ENCODE measurements at places on chromosomes 7 and 10.

- no peaks in the 10 kb centered on the region for H3K27me3 ChIP-seq
- no peak overlapping the region for H3K4me3 ChIP-seq
- no peak for DNase-seq
- no peak overlapping the region for H3K27ac ChIP-seq
- H3K36me3 ChIP-seq, result peaks cover 9% of the 10 kb centered on the region
- H3K4me1 ChIP-seq, result no peaks in the 10 kb centered on the region
Measured at GRCh38 chr10:23110722-23111516, 15.5 kb downstream of the MSRB2 start.

GRCh38 chr7:77482015-77482414, 55.1 kb upstream of the PTPN12 start:
- no peak overlapping the region for H3K4me3 ChIP-seq
- peaks cover 2% of the 10 kb centered on the region for H3K4me1 ChIP-seq
- peaks cover 13% of the 10 kb centered on the region for H3K27me3 ChIP-seq
- no peak overlapping the region for H3K27ac ChIP-seq
- no peak for DNase-seq

- H3K36me3 ChIP-seq, result no peaks in the 10 kb centered on the region
- H3K4me3 ChIP-seq, result no peak overlapping the region
- DNase-seq, result no peak
- H3K4me1 ChIP-seq, result no peaks in the 10 kb centered on the region
Measured at GRCh38 chr10:111481866-111482265, 405.0 kb downstream of the ADRA2A start.

DNA sequence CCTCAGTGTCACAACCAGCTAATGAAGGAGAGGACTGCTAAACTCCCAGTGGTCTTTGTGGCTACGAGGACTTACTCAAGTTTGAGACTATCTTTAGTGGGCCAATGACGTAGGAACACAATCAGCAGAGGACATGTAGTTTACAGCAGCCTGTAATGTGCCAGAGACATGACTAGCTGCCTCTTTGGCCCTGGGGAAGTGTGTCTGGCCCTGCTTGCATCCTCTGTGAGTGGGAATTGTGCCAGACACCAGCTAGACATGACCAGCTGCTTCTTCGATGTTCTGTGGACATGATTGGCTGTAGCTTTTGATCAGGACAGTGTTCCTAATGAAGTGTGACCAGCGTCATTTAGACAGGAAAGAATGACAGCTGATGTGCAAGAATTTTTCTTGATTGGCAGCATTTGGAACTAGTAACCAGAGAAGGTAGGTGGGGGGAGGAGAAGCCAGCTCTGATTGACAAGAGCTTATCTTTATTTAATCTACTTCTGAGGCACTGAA, 141.7 kb downstream of the AUTS2 start:
- H3K4me1 ChIP-seq, result no peaks in the 10 kb centered on the region
- H3K27me3 ChIP-seq, result no peaks in the 10 kb centered on the region
- H3K27ac ChIP-seq, result no peak overlapping the region
- H3K36me3 ChIP-seq, result no peaks in the 10 kb centered on the region

DNA sequence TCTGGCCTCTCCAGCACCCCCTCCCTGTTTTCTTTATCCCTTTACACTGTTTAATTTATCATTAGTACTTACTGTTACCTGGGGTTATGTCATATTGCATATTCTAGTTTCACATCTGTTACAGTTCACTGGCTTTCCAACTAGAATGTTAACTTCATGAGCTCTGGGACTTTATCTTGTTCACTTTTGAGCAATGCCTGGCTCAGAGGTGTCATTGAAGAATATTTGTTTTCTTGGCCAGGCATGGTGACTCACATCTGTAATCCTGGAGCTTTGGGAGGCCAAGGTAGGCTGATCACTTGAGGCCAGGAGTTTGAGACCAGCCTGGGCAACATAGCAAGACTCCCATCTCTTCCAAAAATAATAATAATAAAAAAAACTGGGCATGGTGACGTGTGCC, 40.7 kb downstream of the LRGUK start:
- no peak overlapping the region for H3K4me3 ChIP-seq
- peaks cover 5% of the 10 kb centered on the region for H3K27me3 ChIP-seq
- no peak overlapping the region for H3K27ac ChIP-seq
- H3K36me3 ChIP-seq, result no peaks in the 10 kb centered on the region

GRCh38 chr7:79298145-79298760, 155.2 kb downstream of the MAGI2 start:
- no peaks in the 10 kb centered on the region for H3K4me1 ChIP-seq
- no peaks in the 10 kb centered on the region for H3K36me3 ChIP-seq
- H3K27me3 ChIP-seq, result no peaks in the 10 kb centered on the region
- H3K4me3 ChIP-seq, result no peak overlapping the region

- no peak overlapping the region for H3K27ac ChIP-seq
- no peak for DNase-seq
- H3K4me3 ChIP-seq, result no peak overlapping the region
- H3K4me1 ChIP-seq, result no peaks in the 10 kb centered on the region
Measured at GRCh38 chr7:4154882-4155535, 527.1 kb upstream of the FOXK1 start.

GRCh38 chr10:18607503-18608378, 43.6 kb downstream of the NSUN6 start:
- H3K4me1 ChIP-seq, result peaks cover 8% of the 10 kb centered on the region
- H3K36me3 ChIP-seq, result peaks cover 32% of the 10 kb centered on the region
- H3K4me3 ChIP-seq, result no peak overlapping the region
- no peaks in the 10 kb centered on the region for H3K27me3 ChIP-seq

GRCh38 chr7:77917500-77918262, 119.1 kb downstream of the PHTF2 start:
- peaks cover 5% of the 10 kb centered on the region for H3K4me1 ChIP-seq
- no peak overlapping the region for H3K27ac ChIP-seq
- no peaks in the 10 kb centered on the region for H3K27me3 ChIP-seq
- H3K36me3 ChIP-seq, result peaks cover 4% of the 10 kb centered on the region

DNA sequence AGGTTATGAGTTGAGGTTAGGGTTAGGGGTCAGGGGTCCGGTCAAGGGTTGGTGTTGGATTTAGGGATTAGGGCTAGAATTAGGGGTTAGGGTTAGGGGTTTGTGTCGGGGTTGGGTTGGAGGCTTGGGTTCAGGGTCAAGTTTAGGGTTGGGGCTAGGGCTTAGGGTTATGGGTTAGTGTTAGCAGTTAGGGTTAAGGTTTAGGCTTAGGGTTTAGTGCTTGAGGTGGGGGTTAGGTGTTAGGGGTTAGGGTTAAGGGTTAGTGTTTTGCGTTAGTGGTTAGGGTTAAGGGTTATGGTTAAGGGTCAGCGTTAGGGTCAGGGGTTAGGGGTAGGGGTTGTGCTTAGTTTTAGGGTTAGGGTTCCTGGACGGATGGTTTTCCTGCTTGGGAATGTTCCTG, 1.7 kb upstream of the SYCE1 start:
- no peak overlapping the region for H3K4me3 ChIP-seq
- no peaks in the 10 kb centered on the region for H3K4me1 ChIP-seq
- DNase-seq, result no peak
- no peaks in the 10 kb centered on the region for H3K36me3 ChIP-seq
- H3K27ac ChIP-seq, result no peak overlapping the region

DNA sequence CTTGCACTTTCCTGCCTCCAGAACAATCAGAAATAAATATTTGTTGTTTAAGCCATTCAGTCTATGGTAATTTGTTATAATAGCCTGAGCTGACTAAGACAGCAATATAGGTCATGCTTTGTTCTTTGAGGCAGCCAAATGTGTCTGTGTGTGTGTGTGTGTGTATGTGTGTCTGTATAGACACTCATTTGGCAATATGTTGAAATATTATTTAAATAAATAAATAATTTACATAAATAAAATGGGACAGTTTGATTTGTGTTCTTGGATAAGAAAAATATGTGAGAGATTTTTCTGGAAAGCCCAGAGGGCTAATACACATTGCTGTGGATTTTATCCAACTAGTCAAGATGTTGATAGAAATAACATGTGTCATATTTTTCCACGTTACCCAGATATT, 140.2 kb downstream of the PTN start:
- H3K27ac ChIP-seq, result no peak overlapping the region
- no peaks in the 10 kb centered on the region for H3K4me1 ChIP-seq
- no peak for DNase-seq
- H3K4me3 ChIP-seq, result no peak overlapping the region

DNA sequence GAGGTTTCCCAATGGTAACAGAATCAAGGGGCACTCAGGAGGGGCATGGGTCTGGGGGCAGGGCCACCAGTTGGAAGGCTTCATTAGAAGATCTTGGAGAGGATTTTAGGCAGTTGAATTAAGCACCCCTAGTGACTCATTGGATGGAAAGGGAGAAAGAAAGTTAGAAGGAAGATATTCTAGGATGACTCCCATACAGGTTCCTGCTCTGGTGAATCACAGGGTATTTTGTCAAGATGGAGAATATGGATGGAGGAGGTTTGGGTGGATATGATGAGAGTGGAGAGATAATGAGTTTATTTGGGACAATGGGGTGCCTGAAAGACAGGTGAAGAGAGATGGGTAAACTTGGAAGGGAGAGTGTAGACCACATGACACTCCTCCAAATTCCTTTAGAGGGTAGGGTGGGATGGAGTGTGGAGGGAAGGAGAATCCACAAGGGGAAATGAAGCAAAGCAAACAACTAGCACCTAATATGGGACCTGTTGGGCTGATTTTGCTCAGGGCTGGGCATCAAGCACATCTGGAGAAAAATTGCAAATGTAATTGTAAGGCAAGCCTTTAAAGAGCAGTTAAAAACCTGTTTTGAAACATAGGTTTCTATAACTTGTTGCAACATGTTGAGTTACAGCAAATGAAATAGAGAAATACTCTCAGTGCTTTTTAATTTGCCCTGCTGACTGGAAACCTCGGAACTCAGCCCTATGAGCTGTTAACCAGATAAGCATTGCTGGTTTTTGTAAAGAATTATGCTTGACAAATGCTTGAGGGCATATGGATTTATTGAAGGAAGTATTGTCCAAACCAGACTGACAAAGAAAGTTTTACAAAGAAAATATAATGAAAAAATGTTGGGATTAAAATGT, 2.9 kb upstream of the ENTPD7 start:
- DNase-seq, result no peak
- H3K4me3 ChIP-seq, result no peak overlapping the region
- H3K36me3 ChIP-seq, result no peaks in the 10 kb centered on the region

- no peaks in the 10 kb centered on the region for H3K4me1 ChIP-seq
- no peak overlapping the region for H3K4me3 ChIP-seq
- no peak overlapping the region for H3K27ac ChIP-seq
- no peaks in the 10 kb centered on the region for H3K36me3 ChIP-seq
- peaks cover 11% of the 10 kb centered on the region for H3K27me3 ChIP-seq
- DNase-seq, result no peak
Measured at GRCh38 chr7:491958-492713, 27.5 kb downstream of the PDGFA start.

DNA sequence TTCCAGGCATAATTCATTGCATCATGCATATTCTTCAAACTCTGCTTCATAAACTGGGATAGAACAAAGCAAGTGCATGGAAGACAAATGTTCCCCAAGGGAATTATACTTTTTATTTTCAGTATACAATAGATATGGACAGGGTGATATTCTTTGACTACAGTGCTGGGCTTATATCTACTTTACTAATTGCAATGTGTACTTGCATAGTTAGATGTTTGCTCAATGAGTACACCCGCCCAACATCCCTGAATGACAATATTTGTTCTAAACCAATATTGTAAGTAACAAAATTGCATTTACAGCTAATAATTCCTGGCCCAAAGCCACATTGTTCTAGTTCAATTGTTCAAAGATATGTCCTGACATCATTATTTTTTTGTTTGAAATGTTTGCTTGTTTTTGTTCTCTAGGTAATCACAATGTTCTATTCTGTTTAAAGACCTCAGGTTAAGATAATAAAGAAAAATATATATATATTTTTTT, 171.4 kb downstream of the PTN start:
- H3K27ac ChIP-seq, result no peak overlapping the region
- no peaks in the 10 kb centered on the region for H3K27me3 ChIP-seq
- H3K4me1 ChIP-seq, result no peaks in the 10 kb centered on the region

DNA sequence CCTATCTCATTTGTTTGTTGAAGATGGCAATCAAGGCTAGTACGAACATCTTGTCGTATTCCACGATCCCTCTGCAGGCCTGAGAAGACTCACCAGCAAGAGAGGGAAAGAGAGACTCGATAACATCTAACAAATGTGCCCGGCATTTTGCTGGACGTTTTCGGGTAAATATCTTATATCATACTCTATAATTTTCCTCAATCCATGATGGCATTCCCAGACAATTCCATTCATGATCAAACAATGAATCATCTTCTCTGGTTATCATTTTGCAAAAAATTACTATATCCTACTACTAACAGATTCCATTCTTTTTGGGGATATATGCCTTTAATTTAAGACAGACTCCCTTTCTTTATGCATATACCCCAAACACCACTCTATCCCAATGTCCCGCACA, 118.1 kb downstream of the TYW1B start:
- no peaks in the 10 kb centered on the region for H3K4me1 ChIP-seq
- H3K27me3 ChIP-seq, result no peaks in the 10 kb centered on the region
- H3K27ac ChIP-seq, result no peak overlapping the region
- H3K36me3 ChIP-seq, result peaks cover 18% of the 10 kb centered on the region
- no peak overlapping the region for H3K4me3 ChIP-seq

DNA sequence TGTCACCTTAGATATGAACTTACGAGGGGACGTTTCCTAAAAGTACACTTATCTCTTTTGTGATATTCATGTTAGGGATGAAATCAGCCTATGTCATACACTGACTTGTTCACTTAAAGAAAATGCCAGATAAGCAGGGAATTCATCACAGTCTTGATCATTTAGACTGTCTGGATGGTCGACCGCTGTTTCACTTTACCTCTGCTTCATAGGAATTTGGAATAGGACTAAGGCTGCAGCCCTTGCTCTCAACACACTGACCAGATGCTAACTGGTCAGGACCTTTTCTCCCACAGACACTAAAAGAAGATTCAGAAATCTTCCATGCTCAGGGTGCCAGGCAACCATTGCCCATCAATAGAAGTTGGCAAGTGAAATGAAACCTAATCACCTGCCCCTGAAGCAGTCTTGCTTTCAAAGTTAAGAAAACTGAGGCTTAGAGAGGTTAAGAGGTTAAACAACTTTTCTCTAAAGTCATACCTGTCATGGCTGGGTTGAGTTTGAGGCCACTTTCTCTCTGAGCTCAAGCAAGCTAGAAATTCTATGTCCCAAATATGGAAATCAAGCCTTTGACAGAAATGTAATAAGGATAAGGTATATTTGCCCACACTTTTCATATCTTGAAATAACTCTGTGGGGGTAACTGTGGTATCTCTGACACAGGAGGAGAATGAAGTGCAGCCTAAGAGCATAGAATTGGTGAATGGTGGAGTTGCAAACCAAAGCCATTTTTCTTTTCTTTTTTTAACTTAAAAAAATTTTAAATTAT, 77.1 kb downstream of the MAP3K8 start:
- H3K4me1 ChIP-seq, result peaks cover 22% of the 10 kb centered on the region
- H3K27ac ChIP-seq, result peak overlapping the region; percentile 74
- H3K27me3 ChIP-seq, result no peaks in the 10 kb centered on the region
- DNase-seq, result no peak

- H3K4me3 ChIP-seq, result no peak overlapping the region
- no peaks in the 10 kb centered on the region for H3K27me3 ChIP-seq
- no peaks in the 10 kb centered on the region for H3K36me3 ChIP-seq
Measured at GRCh38 chr7:73899731-73900142, 38.8 kb downstream of the TMEM270 start.

DNA sequence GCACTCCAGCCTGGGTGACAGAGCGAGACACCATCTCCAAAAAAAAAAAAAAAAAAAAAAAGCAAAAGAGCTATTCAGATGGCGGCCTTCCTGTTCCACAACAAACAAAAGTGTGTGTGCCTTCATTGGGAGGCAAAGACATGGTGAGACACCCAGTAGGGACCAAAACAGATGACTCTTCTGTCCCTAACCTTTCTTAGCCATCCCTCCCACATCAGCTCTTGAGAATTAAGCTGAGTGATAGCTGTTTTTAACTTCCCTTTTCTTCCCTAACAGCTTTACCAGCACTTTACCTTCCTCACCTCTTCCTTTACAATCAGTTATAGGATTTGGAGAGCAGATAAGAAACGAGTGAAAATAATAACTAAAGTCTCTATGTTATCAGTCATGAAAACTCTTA, 48.2 kb downstream of the ARMH3 start:
- H3K36me3 ChIP-seq, result peaks cover 31% of the 10 kb centered on the region
- no peak overlapping the region for H3K27ac ChIP-seq
- DNase-seq, result no peak

All from activated CD4-positive, alpha-beta T cell treated with anti-CD3 and anti-CD28 coated beads, Interleukin-2, amount 10 ng/mL, durations not matched to agents 24 days and 14 days (primary cell).